PC-3 (cell line): ENCODE measurements at places on chromosomes 7 and 10. TPM values are rescaled to one million over a fixed set of nuclear protein-coding genes. Genes with fewer than 3 reads are reported as not detected.
A peak's percentile ranks its signal among the peaks of the same experiment; 100 is the strongest.

- H3K4me1 ChIP-seq, result no peaks in the 10 kb centered on the region
- H3K4me3 ChIP-seq, result no peak overlapping the region
- no peak for DNase-seq
- no peaks in the 10 kb centered on the region for H3K36me3 ChIP-seq
These were observed 74.0 kb downstream of the FGFR2 start for GRCh38 chr10:121524157-121524817.

DNA sequence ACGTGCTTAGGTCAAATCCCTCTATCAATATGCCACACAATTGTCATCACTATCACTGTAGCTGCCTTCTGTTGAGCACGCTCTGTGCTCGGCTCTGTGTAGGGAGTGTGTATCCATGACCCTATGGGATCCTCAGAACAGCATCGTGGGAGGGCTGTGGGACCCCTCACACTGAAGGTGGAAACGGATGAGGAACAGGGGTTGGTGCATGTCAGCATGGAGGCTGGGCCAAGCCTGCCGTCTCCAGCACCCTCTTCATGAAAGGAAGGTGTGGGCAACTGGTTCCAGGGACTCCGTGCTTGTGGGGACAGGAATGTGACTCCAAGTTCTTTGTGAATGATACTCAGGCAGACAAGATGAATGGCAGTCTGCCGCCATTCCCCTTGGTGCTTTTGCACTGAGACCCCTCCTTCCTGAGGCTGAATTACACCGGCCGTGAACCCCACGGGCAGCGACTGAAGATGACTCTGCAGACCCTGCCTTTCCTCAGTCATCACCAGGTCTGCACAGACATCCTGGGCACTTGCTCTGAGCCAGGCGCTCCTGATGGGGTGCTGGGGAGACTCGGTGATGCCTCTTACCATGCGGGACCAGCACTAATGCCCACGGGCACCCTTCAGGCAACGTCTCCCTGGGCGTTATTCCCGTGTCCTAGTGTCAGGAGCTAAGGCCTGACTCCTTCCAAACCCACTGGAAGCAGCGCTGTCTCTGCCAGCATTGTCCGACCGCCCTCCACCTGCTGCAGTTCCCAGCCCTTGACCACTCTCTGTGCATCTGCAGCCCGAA lies 495.2 kb downstream of the TCERG1L start:
- no peaks in the 10 kb centered on the region for H3K27me3 ChIP-seq
- no peak overlapping the region for H3K27ac ChIP-seq
- no peak overlapping the region for H3K4me3 ChIP-seq
- H3K36me3 ChIP-seq, result no peaks in the 10 kb centered on the region

- no peak for DNase-seq
- H3K27me3 ChIP-seq, result no peaks in the 10 kb centered on the region
- no peak overlapping the region for H3K4me3 ChIP-seq
- H3K36me3 ChIP-seq, result no peaks in the 10 kb centered on the region
- no peak overlapping the region for H3K27ac ChIP-seq
These were observed 710 bp upstream of the LDB3 start for GRCh38 chr10:86667421-86668181.

GRCh38 chr7:120462991-120463390 lies 190.0 kb downstream of the KCND2 start:
- no peaks in the 10 kb centered on the region for H3K4me1 ChIP-seq
- H3K4me3 ChIP-seq, result no peak overlapping the region
- no peaks in the 10 kb centered on the region for H3K27me3 ChIP-seq

DNA sequence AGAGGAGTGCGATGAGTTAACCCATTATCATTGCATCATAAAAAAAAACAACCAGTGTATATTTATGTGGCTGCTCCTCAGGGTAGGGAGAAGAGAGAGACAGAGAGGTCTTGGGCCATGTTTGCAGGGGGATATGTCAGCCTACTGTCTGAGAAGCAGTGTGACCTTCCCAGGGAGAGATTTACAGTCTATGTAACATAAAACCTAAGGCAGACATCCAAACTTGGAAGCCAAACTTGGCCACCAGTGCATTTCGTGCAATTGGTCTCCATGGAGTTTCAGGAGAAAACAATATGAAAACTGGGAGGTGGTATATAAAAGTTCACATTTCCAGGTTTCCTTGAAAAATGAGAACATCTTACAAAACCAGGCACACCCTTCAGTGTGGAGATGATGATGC lies 85.9 kb upstream of the CXCL12 start:
- no peak overlapping the region for H3K27ac ChIP-seq
- H3K27me3 ChIP-seq, result peaks cover 31% of the 10 kb centered on the region
- no peaks in the 10 kb centered on the region for H3K4me1 ChIP-seq
- no peak overlapping the region for H3K4me3 ChIP-seq
- H3K36me3 ChIP-seq, result no peaks in the 10 kb centered on the region

GRCh38 chr7:38127216-38128207 lies 50.5 kb upstream of the STARD3NL start:
- no peaks in the 10 kb centered on the region for H3K4me1 ChIP-seq
- peaks cover under 1% of the 10 kb centered on the region; the same call in 1 of the 2 replicates for H3K27me3 ChIP-seq
- no peak overlapping the region for H3K27ac ChIP-seq

DNA sequence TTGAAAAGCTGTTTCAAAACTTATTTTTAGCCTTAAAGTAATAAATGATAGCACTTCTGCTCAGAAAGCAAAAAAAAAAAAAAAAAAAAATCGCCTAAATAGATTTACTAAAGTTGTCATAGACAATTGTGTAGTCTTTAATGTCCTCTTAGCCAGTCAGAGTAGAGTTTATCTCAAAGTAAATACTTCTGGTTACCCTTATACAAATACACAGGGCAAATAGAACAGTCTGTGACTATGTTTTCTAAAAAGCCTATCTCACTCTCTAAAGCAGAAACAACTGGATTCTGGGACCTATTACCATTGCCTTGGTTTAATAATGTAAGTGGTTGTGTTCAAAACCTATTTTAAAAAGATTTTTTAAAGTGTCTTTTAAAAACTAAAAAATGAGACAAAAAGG lies 156.2 kb upstream of the THSD7A start:
- no peak for DNase-seq
- no peaks in the 10 kb centered on the region for H3K36me3 ChIP-seq
- no peaks in the 10 kb centered on the region for H3K4me1 ChIP-seq
- H3K27ac ChIP-seq, result no peak overlapping the region
- H3K27me3 ChIP-seq, result no peaks in the 10 kb centered on the region

DNA sequence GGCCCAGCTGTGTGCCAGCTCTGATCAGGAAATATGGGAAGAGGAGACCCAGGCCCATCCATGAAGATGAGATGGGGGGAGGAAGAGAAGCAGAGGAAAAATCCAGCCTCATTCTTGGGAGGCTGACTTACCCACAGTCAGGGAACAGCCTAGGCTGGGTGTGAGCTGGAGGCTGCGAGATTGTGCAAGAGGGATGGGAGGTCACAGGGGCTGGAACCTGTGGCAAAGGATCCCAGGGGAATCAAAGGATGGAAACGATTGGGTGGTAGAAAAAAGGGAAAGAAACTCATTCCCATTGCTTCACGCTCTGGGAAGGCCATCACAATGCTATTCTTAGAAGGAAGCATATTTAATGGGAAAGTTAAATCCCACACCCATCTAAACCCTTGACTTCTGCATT lies 26.7 kb upstream of the CRHR2 start:
- peaks cover 18% of the 10 kb centered on the region; the same call in 1 of the 2 replicates for H3K27me3 ChIP-seq
- no peaks in the 10 kb centered on the region for H3K4me1 ChIP-seq
- no peak for DNase-seq
- no peak overlapping the region for H3K27ac ChIP-seq
- H3K4me3 ChIP-seq, result no peak overlapping the region

GRCh38 chr10:62183442-62183841 lies 85.2 kb downstream of the RTKN2 start:
- H3K27ac ChIP-seq, result peak overlapping the region; percentile 16
- DNase-seq, result peak; percentile 59
- no peak overlapping the region for H3K4me3 ChIP-seq
- no peaks in the 10 kb centered on the region for H3K27me3 ChIP-seq
- peaks cover 10% of the 10 kb centered on the region; the same call in 1 of the 2 replicates for H3K36me3 ChIP-seq

GRCh38 chr10:117546581-117547015 lies 4.1 kb downstream of the EMX2 start:
- no peak overlapping the region for H3K4me3 ChIP-seq
- DNase-seq, result no peak
- peaks cover 68% of the 10 kb centered on the region for H3K27me3 ChIP-seq
- H3K36me3 ChIP-seq, result no peaks in the 10 kb centered on the region
- no peaks in the 10 kb centered on the region for H3K4me1 ChIP-seq
- H3K27ac ChIP-seq, result no peak overlapping the region

GRCh38 chr10:33524966-33525365 lies 190.5 kb upstream of the NRP1 start:
- DNase-seq, result no peak
- no peak overlapping the region for H3K27ac ChIP-seq
- H3K4me1 ChIP-seq, result peaks cover 6% of the 10 kb centered on the region
- no peaks in the 10 kb centered on the region for H3K36me3 ChIP-seq

ABCA13 gene
- 1.8 and 2.1 TPM in 2 replicates for total RNA-seq

MOGAT3 gene
- not detected in 2 replicates for total RNA-seq

ADRB1 gene
- total RNA-seq, result 0.15 and 0.29 TPM in 2 replicates

DHTKD1 gene
- 8.1 and 18.7 TPM in 2 replicates for total RNA-seq
